H7 (cell line): ENCODE measurements at places on chromosomes 2 and 18. TPM values are rescaled to one million over a fixed set of nuclear protein-coding genes. Genes with fewer than 3 reads are reported as not detected.

The GKN2 gene
- not detected in 2 replicates for total RNA-seq

The SP5 gene
- total RNA-seq, result 7.0 and 10.1 TPM in 2 replicates

The DES gene
- total RNA-seq, result 14.7 and 18.8 TPM in 2 replicates

The WDR75 gene
- 98.8 and 141 TPM in 2 replicates for total RNA-seq

The PLEKHH2 gene
- 1.4 and 2.1 TPM in 2 replicates for total RNA-seq

The ARMC9 gene
- 25.0 and 33.6 TPM in 2 replicates for total RNA-seq

DNA sequence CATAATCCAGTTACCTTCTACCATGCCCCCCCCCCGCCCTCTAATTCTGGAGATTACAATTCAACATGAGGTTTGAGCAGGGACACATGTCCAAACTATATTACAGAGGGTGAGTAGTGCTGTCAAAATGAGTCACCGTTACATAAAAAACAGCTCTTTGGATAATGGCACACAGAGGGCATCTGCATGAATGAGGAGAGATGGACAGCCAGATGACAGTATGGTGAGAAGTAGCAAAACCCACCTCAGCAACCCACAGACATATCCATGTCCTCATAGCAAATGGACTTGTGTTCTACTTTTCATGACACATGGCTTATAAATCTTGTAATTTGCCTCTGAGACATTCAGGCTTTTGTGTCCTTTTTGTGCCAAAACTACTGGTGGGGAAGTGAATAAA, 132.0 kb downstream of the EML6 start:
- no peak for DNase-seq

DNA sequence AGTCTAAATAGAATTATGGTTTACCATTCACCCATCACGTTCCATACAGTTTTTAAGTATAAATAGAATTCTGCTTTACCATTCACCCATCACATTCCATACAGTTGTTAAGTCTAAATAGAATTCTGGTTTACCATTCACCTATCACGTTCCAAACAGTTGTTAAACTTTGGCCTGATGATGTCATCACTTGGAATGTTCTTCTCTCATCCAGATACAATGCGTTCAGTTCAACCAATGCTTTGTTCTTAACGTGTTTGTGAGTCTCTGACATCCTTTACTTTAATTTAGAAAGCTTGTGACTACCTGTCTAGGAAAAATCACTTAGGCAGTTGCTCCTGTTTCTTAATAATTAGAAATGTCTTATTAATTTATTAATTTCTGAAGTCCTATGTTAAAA, 236.3 kb upstream of the RASGRP3 start:
- no peak for DNase-seq

GRCh38 chr2:68715353-68716041, 19.1 kb upstream of the ARHGAP25 start:
- DNase-seq, result peak; percentile 72

DNA sequence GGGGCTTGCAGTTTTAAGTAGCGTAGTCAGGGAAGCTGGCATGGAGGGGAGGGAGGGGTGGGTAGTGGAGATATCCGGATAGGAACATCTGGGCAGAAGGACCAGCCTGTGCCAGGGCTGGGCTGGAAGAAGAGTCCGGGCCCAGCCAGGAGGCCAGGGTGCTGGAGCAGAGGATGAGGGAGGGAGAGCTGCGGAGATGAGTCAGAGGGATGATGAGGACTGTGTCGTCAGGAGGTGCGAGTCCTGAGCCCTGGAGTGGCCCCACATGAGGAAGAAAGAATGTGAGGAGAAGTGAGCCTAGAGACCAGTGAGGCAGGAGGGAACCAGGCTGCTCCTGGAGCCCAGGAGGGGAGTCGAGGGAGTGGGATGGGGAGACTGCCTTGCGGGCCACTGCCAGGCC, 82.4 kb downstream of the CTIF start:
- no peak for DNase-seq

DNA sequence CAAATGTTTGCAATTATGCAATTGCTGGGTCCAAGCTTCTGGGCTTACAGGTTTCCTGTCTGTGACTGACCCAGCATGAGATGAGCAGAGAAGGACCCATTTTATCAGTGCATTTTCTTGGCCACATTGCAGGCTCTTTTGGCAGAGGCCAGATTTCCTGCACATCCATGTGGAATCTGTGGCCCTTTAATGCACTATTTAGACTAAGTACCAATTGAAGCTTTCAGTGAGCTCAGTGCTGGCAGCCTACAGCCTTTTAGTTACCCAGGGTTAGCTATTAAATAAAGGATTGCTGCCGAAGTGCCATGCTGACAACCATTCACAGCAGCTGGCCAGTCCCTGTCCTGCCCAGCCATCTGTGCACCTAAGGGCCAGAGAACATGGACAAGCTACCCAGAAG, 165.0 kb downstream of the ANKRD30B start:
- DNase-seq, result no peak

- DNase-seq, result no peak
Observed at GRCh38 chr2:120678251-120678650, 57.4 kb upstream of the GLI2 start.

DNA sequence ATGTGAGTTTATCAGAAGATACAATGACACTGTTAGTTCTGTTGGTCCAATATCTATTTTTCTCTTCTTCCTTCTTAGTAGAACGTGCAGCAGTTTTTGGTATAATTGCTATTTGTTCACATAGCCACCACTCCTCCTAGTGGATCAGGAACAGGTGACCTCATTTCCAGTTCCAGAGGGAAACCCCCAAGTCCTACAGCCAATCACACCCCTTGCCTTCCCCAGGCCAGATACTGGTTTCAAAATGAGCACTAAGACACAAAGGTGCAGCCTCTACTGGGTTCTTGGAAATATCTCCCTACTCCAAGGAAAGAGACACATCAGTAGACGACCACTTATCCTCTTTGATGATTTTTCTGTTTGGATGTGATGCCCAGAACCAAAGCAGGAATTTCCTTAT, 103.2 kb downstream of the TCF4 start:
- no peak for DNase-seq

DNA sequence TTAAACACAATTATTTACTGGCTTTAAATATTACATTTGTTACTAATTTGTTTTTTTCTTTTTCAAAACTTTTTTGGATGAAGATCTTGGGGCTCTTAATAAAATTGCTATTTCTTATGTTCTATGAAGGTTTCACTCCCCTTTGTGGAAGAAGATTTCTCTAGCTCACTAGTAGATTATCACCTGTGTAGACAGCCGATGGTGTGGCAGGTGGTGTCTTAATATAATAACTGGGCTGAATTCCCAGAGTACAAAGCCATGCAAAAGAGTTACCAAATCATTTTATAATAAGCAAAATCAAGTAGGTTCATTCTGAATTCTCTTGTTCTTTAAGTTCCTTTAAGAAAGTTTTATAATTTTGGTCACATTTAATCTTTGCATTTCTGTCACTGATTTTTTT, 233.7 kb downstream of the CCDC102B start:
- no peak for DNase-seq
